Caki2 (cell line): ENCODE measurements at places on chromosomes 6 and 20.
A peak's percentile ranks its signal among the peaks of the same experiment; 100 is the strongest.

GRCh38 chr6:41159415-41160082, 3.4 kb downstream of the TREM2 start:
- no peak for DNase-seq

- no peak for DNase-seq
Measured at GRCh38 chr6:112899541-112899940, 552.4 kb downstream of the RFPL4B start.

DNA sequence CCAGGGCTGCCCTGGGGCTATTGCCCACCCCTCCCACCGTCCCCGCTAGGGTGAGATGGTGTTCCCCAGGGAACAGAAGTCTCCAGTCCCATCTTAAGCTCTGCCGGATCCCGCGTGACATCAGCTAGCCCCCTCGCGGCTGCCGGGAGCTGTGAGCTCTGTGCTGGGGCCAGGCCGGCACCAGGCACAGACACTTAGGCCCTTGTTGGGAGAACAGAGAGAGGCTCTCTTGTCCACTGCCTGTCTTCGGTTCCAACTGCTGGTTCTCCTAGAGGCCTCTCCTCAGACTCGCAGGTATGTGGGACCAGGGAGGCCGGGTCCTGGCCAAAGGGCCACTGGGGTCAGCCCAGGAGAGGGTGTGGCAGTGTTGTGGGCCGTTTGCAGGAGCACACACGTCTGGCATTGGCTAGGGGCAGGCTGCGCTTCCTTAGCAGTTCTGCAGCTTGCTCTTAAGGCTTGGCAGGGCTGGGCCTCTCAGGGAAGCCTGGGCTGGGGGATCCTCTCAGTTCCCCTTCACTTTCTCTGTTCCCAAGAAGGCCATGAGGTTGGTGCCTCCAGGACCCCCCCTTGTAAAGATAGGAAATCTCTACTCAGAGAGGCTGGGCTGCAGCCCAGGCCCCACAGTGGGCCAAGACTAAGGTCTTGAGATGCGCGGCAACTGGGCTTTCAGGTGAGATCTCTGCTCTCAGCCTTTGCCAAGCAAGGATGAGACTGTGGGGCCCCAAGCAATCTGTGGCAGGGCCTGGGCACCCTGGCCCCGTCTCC, 6.3 kb downstream of the SGK2 start:
- DNase-seq: no peak

- DNase-seq: no peak
Measured at GRCh38 chr6:118750143-118750542, 98.8 kb upstream of the CEP85L start.

DNA sequence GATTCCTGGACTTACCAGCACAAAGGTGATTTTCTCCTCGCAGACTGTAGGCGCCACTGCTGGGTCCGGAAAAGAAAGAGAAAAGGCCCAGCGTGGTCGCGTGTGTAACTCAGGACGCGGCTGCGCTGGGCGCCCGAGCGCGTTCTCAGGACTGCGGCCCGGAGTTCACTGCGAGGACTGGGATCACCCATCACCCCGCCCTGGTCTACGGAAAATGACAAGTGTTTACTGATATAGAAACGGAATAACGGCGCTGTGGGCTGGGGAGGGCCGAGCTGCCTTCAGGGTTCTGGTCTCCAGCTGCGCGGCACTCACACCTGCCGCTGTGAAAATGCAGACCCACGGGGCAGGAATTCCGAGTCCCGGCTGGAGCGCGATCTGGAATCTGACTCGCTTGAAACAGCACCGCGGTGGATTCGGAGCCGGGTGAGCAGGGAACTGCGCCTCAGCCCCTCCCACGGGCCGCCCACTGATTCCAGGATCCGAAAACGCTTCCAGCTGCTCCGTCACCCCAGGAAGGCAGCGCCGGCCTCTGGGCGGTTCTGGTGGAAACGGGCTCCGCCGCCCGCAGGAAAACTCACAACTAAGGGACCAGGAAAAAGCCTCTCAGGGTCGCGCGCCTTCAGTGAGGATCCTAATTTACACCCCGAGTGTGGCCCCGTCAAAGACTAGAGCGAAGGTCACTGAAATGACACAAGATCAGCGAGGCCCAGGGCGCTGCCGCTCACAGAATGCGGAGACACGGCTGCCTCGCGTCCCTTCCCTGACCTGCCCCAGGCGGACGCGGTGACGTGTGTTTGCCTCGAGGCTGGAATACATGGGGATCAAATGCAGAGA, 34.5 kb downstream of the HLA-A start:
- peak; percentile 81 for DNase-seq

DNA sequence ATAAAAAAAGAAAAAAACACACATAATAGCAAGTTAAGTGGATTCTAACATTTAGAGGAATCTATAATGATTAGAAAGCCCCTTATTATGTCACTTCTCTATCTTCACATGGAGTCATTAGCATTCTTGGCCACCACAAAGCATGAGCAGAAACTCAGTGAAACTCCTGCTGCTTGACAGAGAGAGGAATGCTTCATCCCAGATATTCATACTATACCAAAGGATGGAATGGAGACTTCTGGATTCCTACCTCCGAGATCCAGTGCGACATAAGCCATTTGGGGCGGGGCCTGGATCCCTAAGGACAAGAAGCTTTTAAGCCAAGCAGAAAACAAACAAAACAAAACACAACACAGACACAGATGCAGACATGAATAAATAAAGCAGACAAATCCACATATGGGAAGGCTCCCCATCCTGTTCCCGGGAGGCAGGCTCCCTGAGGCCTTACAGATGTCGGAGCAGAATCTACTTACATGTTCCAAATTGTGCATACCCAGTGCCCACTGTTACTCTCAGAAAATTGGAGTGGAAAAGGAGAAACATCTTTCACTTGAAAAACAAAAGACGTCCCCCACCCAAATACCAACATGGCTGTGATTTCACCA, 727.3 kb downstream of the MAFB start:
- no peak for DNase-seq

GRCh38 chr20:21162631-21163030, 36.7 kb downstream of the KIZ start:
- no peak for DNase-seq

DNA sequence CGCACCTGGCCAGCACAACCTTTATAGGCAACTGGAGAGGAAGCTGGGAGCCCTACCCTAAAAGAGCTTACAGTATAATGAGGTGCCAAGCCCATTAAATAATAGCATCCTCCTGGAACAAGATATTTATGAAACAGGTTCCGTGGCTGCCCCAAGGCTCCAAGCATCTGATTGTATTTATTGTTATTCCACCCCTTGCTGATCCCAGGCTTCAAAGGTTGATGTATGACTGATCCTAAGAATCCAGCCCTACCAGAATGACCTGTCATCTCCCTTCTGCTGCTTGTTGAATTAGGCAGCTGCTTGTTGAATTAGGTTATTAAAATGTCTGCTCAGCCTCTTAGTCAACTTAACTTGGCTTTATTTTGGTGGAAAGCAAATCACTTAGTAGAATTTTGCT, 35.2 kb upstream of the SASH1 start:
- no peak for DNase-seq

- DNase-seq: peak; percentile 83
Measured at GRCh38 chr6:149060985-149061760, 256.3 kb upstream of the TAB2 start.

DNA sequence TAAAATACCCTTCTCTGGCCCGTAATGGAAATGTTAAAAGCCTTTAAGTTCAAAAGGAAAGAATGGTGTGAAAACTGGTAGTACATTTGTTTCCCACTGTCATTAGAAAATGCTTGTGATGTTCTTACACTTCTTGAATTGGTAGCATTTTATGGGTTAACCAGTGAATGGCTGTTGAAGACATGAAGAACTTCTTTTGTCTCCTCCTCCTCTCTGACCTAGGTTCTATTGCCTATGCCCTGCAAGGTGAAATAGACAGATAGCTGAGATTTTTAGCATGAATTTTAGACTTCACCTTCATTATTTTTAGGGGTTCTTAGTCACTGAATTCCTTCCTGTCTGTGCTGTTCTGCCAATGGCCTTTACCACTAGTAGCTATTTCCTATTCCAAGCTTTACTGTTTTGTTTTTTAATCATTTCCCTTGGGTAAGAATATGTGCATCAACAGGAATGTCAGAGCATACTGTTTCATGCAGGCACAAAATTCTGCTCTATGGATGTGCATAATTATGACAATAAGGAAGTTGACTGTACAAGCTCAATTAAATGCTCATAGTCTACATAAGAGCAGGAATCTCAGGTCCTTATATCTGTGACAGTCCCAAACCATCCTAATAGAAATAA, 4.9 kb downstream of the TNFAIP3 start:
- DNase-seq: no peak

GRCh38 chr6:73734832-73735453, 38.9 kb downstream of the CD109 start:
- no peak for DNase-seq

DNA sequence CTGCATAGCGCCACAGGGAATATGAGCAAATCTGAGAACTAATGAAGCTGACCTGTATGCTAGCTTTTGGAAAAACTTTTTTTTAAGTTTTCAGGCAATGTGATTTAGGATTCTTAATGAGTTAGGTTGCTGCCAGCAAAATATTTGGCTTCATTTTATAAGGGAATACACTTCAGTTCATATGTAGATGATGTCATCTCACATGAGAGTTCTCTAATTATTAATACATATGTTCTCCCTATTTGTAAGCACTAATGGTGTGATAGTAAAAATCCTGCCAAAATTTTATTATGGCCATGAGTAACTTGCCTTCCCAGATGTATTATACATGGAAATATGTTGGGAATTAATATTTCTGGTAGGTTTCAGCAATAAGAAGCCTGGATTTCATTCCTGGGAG, 573.8 kb downstream of the EPM2A start:
- no peak for DNase-seq

- no peak for DNase-seq
Measured at GRCh38 chr20:62708591-62709536, at the start of gene NTSR1. Gene NTSR1, plus strand, starts transcription at chr20:62708836. Its CDS starts 372 bp downstream, at chr20:62709208.

DNA sequence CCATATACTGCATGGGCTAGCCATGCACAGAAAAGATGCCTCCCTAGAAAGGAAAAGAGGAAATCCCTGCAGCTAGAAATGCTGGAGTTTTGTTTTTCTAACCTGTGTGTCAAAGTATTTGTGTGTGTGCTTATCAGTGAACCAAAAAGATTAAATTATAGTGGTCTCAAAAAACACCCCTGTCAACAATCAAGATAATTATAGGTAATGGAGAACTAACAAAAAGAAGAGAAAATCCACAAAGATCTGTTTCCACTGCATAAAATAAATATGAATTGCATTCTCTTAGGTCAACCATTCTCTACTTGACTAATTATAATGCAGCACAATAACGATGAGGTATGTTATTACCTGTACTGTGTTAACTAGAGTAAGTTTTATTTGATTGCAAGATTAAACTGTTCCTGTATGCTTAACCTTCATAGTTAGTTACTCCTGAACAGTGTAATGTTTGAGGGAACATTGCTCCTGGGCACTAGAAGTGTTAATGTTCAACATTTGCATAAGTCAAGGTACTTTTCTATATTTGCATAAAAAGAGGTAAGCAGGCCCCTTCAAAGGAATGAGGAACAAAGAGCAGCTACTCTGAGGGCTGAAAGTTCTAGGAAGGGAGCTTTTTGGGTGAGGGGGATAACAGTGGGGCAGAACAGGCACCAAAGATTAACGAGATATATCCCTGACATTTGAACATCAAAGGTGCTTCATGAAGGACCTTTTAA, 212.1 kb downstream of the BTBD9 start:
- DNase-seq: no peak

DNA sequence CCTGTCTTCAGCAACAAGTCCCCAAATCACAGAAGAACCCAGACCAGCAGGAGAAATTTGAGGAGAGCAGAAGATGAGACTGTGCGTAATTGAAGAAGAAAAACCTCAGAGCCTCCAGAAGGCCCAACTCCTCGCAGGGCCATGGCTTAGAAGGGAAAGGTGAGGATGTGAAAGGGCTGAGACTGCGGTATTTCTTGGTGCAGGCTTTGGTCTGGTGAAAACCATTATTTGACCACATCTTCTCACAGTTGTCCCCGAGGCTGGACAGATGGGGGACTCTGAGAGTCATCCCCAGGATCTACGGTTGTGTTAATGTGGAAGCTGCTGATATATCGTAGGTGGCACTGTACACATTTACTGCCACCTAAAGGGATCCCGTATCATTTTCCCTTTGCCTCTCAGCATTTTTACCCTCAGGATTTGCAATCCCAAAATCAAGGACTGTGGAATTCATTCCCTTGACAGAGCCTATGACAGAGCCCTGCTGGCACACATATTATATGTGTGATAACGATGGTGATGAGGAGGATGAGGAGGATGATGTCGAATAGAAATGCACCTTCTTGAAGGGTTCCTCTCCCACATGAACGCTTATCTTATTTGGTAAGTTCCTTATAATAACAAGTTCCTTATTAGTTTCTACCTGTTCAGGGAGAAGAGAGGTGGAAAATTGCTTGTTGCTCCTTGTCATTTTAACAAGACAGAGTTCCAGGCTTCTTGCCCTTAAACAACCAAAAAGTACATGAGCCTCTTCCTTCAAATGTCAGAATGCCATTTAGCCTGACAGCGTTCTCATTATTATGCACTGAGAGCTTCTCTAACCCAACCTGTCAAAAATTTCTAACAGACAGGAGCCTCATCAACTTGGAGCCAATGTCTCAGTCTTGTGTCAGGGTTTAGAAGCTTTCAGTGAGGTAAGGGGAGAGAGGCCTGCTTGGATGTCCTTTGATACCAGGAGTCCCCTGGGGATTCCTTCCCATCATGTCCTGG, 135.8 kb downstream of the PXDC1 start:
- DNase-seq: no peak

DNA sequence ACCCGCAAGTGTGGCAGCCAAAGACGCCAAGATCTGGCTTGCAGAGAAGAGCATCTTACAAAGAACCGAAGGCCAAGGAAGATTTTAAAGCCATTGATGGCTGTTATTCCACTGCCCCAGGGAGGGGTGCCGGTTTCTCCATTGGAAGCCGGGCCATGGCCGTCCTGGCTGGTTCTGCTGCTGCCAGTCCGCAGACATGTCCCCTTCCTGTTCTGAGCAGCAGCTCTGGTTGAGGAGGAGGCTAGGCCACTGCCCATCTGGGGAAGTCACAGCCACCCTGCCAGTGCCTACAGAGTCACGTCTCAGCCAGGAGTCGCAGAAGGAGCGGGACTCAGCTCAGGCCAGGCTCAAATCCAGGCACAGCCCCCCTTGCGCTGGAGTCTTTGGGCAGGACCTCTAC, 42.6 kb upstream of the MRGBP start:
- no peak for DNase-seq

DNA sequence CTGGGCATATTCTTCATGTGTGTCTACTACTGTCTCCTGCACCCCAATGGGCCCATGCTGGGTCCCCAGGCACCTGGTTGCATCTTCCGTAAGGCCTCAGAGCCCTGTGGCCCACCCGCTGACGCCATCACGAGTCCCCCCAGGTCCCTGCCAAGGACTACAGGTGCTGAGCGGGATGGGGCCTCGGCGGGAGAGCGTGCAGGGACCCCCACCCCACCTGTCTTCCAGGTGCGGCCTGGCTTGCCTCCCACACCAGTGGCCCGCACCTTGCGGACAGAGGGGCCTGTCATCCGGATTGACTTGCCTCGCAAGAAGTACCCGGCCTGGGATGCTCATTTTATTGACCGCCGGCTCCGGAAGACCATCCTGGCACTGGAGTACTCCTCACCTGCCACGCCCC, 13.2 kb upstream of the CCM2L start:
- no peak for DNase-seq

- no peak for DNase-seq
Measured at GRCh38 chr20:9523636-9524035, 9.2 kb downstream of the LAMP5 start.
